Stimulated activated CD4-positive, alpha-beta T cell treated with anti-CD3 and anti-CD28 coated beads, Interleukin-15, amount 100 ng/mL, for 1 hour (primary cell): ENCODE measurements at places on chromosomes 13 and 19.

DNA sequence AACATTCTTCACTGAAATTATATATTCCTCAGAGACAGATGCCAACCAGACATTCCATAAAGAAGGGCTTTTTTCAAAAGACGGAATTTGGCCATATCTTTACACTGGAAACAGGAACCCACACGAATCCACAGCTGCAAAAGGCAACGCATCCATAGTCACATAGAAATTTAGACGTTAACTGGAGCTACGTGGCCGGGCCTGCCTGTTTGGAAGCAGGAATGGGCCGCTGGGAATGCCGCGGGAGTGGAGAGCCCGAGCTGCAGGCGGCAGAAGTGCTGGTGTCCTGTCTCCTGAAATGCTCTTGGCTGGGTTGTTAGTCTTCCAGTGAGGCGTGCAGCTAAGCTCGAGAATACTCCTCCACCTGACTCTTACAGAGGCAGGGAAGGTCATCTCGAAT, 122.2 kb downstream of the KL start:
- no peak for DNase-seq

DNA sequence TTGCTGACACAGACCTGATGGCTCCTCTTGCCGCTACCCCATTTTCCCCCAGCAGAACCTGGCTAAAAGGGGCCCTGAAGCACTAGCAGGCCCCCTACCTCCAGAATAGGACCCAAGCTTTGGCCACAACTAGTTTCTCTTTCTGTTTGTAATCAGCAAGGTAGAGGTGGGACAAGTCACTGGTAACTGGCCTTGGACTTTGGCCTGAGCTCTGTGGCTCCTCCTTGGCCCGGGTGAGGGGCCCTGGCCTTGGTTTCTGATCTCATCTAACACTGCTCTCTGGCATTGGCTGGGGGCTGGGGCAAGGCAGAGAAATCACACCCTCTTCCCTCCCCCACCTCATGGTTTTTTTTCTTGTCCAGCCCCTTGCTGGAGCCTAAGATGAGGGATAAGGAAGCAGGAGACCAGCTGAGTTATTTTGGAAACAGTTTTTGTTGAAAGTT, 2.1 kb downstream of the CALM3 start:
- no peak for DNase-seq

DNA sequence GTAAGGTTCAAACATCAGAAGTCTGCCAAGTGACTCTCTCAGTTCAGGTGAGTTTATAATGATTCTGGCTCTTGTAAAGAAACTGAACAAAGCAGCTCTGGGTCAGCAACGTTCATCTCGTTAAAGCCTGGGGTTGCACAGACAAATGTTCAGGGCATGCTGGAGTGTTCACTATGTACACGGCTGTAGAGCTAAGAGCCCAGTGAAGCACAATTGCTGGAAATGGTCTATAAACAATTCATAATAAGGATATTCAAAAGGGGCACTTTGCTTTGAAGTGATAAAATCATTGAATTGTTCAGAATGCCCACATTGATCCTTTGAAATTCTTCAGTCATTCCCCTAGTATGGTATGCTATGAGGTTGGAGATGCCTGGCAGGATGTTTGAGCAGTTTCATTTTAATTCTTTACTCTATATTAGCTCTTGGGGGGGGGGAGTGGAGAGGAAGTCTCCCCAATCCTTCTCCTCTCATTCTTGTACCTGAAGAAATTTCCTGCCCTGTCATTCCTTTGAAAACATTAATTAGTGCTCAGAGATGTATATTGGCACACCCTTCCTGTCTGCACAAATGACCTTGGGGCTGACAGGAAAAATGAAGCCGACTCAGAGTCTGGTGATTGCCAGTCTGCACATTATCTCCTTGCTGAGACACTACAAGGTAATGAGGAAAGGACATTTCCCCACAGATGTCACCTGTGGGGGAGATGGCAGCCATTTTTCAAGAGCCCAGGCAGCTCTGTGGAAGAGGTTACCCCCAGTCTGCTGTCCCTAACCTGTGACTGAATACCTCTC, 145.5 kb downstream of the DLEU7 start:
- no peak for DNase-seq

- DNase-seq = no peak
Measured at GRCh38 chr13:32056316-32056715, 24.7 kb downstream of the FRY start.

- DNase-seq = no peak
Measured at GRCh38 chr19:55161571-55162322, 4.2 kb upstream of the TNNI3 start.

DNA sequence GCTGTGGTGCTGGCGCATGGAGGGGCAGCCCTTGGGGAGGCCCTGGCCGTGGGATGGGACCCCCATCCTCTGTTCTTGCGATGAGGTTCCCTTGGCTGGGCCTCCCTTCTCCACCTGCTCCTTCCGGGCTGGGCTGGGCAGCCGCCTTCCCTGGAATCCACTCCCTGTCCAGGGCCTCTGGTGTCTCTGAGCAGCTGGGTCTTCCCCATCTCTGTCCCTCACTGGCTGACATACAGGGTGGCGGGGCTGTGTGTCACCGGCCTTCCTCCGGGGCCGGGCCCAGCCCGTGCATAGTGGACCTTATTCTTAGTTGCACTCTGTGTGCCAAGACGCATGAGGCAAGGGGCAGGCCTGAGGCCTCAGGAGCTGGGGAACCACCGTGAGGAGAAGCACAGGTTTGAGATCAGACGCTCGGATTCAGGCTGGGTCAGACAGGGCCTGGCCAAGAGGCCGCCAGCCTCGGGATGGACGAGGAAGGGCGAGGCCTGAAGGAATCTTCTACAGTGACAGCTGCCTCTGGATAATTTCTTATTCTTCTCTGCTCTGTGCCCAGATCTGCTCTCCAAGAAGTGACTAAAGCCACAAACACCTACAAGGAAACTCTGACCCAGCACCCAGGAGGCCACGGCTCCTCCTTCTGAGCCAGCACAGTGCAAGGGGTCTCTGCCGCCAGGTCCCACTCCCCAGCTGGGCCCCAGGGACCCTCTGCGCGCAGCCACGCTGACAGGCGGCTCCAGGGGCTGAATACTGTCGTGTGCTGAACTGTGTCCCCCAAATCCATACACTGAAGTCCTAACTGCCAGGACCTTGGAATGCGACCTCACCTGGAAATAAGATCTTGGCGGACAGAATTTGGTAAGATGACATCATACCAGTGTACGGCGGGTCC, 11.0 kb downstream of the SGTA start:
- DNase-seq = no peak

DNA sequence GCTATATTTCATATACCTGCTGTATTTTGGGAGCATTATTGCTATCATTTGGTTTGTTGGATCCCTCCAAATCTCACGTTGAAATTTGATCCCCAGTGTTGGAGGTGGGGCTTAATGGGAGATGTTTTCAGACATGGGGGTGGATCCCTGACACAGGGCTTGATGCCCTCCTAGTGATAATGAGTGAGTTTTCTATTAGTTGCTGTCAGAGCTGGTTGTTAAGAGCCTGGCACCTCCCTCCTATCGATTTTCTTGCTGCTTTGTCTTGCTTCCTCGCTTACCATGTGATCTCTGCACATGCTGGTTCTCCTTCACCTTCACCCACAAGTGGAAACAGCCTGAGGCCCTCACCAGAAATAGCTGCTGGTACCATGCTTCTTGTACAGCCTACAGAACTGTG, 259.9 kb upstream of the STARD13 start:
- DNase-seq = no peak

DNA sequence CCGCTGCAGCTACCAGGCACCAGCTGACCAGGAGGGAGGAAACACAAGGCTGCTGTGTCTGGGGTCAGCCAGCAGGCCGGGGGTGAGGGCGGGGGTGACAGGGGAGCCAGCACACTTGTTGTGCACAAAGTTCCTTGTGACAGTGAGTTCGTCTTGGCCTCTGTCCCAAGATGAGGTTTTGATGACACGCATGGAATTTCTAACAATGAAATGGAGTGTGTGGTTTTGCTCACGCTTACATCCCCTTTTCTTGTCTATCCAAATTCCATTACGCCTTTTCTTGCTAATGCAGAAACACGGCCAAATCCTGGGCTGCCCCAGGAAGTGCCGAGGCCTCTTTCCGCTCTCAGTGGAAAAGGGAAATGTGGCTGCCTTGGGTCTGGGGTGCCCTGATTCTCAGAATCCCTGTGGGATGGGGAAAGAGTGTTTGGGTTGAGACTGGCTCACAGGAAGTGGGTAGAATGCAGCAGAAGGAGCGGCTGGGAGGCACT, 73.8 kb downstream of the GADD45B start:
- DNase-seq = no peak

GRCh38 chr19:15123900-15124299, 16.7 kb downstream of the SYDE1 start:
- DNase-seq = no peak

GRCh38 chr13:64697226-64697625, 2532.9 kb downstream of the PCDH9 start:
- no peak for DNase-seq

GRCh38 chr13:114146629-114147028, 14.2 kb upstream of the RASA3 start:
- no peak for DNase-seq

- no peak for DNase-seq
Measured at GRCh38 chr13:44237276-44237767, 136.3 kb upstream of the SERP2 start.

GRCh38 chr19:52343548-52343947, 7.5 kb downstream of the ZNF610 start:
- DNase-seq = no peak

DNA sequence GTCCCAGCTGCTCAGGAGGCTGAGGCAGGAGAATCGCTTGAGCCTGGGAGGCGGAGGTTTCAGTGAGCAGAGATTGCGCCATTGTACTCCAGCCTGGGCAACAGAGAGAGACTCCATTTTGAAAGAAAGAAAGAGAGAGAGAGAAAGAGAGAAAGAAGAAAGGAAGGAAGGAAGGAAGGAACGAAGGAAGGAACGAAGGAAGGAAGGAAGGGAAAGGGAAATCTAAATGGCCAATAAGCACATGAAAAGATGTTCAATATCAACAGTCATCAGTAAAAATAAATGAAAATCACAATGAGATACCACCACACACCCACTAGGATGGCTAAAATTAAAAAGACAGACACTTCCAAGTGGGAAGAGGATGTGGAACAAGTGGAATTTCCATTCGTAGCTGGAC, 19.7 kb downstream of the FXYD5 start:
- DNase-seq = no peak

- no peak for DNase-seq
Measured at GRCh38 chr13:40028446-40028845, 373.0 kb downstream of the COG6 start.

GRCh38 chr13:40342461-40342860, 324.0 kb downstream of the FOXO1 start:
- no peak for DNase-seq

GRCh38 chr13:82298106-82298505, 1584.2 kb downstream of the SLITRK1 start:
- DNase-seq = no peak

DNA sequence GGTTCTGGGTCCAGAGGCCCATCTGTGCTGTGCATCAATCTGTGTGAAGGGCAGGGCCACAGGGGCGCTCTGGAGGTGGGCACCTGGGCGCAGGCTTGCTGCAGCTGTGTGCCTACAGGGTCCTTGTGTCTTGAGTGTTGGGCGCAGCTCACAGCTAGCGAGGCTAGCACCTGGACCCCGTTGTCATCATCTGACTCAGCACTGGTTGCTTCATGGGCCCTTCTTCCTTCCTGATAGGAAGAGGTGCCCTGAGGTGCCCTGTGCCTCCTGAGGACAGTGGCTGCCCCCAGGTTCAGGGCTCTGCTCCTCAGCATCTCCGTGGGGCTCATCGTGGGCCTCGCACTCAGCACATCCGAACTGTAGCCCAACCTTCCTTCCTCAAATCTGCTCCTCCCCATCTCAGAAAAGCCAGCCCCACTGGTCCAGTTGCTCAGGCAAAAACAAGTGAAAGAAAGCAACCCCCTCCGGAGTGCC, 54.8 kb downstream of the GATAD2A start:
- no peak for DNase-seq

DNA sequence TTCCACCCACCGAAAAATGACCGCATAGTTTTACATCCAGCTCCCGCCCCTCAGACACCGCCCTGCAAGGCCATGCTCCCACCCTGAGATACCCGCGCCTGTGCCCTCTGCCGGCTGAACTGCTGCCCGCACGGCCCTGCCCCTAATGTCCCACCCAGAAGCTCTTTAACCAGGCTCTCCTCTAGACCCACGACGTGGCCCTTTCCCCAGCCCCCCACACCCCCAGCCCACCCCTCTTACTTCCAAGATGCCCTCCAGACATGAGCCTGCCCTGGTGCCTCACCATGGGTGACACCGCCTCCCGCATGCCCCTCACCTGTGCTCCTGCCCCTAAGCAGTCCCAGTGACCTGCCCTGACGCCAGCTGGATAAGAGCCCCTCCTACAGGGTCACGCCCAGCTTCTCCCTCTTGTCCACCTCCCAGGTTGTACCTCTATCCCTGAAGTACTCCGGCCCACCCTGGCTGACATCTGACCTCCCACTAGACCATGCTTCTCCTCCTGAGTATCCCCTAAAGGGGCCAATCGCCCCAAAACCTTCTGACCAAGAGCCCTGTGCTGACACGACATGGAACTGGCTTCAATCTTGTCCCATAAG, 51.2 kb downstream of the COLGALT1 start:
- no peak for DNase-seq

DNA sequence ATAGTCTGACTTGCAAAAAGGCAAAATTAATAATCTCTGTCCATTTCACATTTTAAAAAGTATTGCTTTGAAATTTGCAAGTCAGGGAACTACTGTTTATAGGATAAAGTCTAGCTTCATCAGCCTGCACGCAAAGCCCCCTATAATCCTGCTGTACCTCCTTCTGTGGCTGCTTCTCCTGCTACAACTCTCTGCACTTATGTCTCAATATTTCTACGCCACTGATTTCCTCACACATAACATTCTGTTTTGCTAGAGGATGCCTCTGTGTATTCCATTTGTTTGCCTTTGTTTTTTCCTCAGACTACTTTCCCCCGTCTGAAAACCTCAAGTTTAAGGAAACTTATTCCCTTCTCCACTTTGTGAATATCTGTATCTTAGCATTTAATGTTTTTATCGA, 389.9 kb downstream of the RFC3 start:
- no peak for DNase-seq

GRCh38 chr13:30806784-30807183, 71.4 kb downstream of the ALOX5AP start:
- no peak for DNase-seq

DNA sequence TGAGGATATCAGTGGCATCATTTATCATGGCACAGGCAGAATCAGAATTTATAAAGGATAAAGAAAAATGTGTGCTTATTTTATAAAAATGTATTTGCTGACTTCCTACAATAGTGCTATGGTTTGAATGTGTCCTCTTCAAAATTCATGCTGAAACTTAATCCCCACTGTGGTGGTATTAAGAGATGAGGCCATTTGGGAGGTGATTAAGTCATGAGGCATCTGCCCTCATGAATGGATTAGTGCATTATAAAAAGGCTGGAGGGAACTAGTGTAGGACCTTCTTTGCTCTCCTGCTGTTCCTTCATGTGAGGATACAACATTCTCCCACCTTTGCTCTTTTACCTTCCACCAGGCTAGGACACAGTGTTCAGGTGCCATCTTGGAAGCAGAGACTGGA, 212.8 kb downstream of the RFC3 start:
- DNase-seq = no peak

DNA sequence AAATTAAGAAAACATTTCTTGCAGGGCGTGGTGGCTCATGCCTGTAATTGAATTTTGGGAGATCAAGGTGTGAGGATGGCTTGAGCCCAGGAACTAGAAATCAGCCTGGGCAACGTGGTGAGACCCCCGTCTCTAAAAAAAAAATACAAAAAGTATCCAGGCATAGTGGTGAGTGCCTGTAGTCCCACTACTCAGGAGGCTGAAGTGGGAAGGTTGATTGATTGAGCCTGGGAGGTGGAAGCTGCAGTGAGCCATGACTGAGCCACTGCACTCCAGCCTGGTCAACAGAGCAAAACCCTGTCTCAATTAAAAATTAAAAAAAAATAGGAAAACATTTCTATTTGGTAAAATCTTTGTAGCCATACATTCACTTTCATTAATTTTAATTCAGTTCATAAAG, 526.5 kb downstream of the PCDH9 start:
- no peak for DNase-seq
